ENCODE measurements at places on chromosomes 5 and 9.

GRCh38 chr9:14215614-14216013, 98.3 kb downstream of the NFIB start:
- no peak for DNase-seq

GRCh38 chr9:126475933-126476555, 137.7 kb upstream of the LMX1B start:
- DNase-seq, result no peak

DNA sequence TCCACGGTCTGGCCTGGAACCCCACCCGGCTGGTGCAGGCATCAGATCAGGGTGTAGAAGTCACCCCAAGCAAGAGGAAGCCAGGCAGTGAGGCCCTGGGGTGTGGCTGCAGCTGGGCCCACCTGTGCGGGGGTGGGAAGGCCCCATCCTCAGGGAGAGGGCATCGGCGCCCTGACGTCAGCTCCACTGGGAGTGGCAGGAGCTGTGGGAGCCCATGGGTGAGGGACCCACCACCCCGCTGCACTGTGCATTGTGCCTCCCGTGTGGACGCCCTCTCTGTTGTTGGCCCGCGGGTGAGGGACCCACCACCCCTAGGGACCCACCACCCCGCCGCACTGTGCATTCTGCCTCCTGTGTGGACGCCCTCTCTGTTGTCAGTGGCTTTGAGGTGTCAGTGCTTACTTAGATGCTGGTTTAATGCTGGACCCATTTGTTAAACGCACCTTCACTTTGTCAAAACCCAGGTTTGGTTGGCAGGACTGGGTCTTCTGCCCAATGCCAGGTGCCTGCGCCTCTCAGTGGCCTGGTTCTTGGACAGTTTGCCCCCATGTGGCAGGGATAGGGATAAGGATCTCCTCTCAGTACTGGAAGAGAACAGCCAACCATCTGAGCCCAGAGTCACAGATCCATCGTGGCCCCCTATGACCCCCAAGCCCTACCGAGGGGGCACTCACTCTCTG, 6.9 kb upstream of the EXOC3 start:
- no peak for DNase-seq

GRCh38 chr5:7437836-7438235, 41.9 kb downstream of the ADCY2 start:
- DNase-seq, result no peak

DNA sequence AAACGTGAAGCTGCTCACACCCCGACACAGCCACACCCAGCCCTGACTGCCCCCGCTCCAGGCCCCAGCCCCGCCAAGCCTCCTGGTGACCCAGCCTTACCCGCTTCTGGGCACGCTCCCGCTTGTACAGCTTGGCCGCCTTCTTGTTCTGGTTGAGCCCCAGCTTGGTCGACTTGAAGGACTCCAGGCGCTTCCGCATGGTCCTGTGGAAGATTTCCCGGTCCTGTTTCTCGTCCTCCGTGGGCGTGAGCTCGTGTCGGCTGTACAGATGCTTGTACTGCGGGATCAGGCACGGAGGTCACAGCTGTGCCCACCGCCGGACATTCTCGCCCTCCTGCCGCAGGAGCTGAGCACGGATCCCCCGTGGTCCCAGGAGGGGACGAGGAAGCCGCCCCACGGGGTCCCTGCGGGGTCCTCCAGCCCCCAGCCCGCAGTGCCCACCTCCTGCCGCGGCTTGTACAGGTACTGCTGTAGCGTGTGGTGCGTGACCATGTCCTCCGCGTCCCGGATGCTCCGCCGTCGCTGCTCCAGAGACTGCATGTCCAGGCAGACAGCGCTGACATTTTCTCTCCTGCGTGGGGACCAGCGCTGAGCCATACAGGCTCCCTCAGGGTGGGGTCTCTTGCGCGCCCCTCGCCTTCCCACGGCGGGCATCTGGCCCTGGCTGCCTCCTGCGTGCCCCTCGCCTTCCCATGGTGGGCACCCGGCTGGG, 33.3 kb downstream of the EXOC3 start:
- no peak for DNase-seq

DNA sequence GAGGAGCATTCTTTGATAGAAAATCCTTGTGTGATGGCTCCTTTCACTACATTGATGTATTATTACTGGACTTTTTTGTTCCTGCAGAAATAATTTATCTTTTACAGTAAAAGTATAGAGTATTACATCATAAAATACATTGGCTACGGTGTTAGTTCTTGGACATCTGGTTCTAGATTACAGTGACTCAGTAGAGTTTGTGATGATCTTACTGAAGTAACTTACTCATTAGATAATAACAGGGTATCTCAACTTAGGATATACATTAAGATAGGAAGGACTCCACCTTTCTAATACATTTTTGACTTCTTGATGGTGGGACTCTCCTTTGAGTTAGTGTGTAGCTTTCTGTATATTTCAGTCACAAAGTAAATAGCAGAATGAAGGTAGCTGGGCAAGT, 59.1 kb downstream of the ZNF462 start:
- DNase-seq, result no peak

GRCh38 chr5:76999451-76999850, 30.8 kb upstream of the AGGF1 start:
- no peak for DNase-seq

GRCh38 chr9:129785866-129786265, 17.1 kb upstream of the TOR1B start:
- DNase-seq, result no peak

DNA sequence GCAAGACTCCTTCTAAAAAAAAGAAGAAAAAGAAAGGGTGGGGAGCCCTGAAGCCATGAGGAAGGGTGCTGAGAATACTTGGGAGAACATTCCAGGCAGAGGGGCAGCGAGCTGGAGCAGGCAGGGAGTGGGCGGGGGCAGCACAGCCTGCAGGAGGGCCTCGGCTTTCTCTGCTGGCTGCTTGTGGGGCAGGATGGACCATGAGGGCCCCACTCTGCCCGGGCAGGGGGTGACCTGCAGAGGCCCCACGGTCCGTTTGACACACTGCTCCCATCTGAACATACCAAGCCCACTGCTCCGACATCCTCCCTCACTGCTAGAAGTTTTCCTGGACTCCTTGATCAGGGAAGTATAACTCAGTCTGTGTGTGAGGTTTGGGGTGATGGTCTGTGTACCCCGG, 11.7 kb upstream of the NUP214 start:
- no peak for DNase-seq

DNA sequence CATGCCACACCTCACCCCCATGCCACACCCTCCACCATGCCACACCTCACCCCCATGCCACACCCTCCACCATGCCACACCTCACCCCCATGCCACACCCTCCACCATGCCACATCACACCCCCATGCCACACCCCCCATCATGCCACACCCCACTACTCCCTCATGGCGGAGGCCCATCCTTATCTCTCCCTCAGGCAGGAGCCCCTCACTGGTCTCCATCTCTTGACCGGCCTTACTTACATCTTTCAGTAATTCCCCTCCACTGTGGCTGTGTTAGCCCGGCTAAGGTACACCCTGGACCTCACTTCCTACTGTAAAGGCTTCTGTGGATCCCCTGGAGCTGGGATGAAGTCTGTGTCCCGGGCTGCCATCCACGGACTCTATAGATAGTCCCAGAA, 102.0 kb downstream of the OLFM1 start:
- DNase-seq, result no peak

DNA sequence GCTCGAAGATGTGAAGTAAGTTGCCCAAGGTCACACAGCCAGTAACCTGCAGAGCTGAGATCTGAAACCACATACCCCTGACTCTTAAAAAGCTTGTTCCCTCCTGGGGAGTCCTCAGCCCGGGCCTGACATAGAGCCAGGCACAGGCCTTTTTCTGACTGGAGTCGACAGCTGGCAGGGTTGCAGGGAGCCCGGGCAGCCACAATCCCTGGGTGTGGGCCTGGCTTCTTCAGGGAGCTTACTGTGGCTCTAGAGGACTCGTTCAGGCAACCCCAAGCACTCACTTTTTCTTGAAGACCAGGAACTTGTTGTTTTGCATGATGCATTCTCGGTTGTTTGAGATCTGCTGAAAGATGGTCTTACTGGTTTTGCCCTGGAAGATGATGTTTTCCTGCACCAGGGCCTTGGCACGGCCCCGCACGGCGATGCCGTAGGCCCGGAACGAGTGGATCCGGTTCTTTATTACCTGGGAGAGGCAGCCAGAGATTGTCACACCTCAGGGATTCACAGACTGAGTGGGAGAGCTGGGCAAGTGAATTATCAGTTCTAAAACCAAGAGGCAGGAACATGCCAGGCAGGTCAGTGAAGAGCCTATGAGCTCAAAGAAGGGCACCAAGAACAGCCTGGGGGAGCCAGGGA, 30.0 kb downstream of the POLR1E start:
- no peak for DNase-seq

DNA sequence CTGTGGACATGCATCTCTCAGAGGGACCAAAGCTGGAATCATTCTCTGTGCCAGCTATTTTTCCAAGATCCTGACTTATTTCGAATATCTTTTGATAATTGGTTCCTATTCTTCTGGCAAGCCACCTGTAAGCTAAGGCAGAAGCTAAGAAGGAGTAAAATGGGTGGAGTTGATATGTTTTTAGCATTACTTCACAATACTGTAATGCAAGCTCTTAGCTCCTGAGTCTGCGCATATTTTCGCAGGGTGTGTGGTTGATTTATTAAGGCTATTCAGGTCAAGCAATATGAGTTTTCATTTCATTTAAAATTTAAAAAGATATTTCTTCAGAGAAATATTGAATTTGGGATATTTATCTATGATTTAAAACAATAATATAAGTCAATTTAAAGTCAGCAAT, 158.5 kb upstream of the ADAMTS16 start:
- DNase-seq, result no peak

DNA sequence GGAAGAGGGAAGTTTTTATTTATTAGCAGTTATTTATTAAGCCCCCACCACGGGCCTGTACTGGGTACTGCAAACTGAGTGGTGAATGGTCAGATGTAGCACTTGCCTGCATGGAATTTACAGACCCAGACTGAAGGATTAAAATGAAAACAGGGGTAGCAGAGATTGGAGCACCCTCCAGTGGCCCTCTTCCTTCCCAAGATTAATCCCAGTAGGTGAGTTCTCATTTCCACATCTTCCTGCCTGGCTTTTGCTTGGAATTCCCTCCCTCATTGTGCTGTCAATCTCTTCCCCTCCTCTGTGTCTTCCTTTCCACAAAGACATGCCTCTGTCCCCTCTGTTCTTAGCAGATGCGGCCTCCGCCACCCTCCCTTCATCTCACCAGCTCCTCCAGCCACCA, 39.2 kb downstream of the MVB12B start:
- no peak for DNase-seq

- DNase-seq, result no peak
Measured at GRCh38 chr5:6501701-6502100, 53.0 kb downstream of the UBE2QL1 start.

- DNase-seq, result no peak
Measured at GRCh38 chr5:154782812-154783592, 27.8 kb downstream of the LARP1 start.

- no peak for DNase-seq
Measured at GRCh38 chr9:130041648-130042405, 1.2 kb downstream of the FNBP1 start.

- no peak for DNase-seq
Measured at GRCh38 chr9:95341293-95341962, 23.9 kb upstream of the FANCC start.

DNA sequence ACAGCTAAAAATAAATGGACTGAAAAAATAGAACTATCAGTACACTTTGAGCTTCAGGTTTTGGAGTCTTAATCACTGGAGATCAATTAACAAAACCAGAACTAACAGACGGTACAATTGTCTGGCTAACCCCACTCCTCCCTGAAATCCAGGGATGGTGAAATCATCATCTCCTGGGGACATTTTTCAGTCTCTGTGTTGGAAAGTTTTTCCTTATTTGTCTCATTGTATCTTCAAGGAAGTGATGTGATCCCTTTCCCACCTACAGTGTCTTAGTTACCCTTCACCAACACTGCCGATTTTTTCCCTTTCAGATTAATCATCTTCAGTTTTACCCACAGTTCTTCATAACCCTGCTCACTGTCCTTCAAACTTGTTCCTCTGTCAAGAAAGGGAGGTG, 81.9 kb downstream of the MAP1B start:
- no peak for DNase-seq

DNA sequence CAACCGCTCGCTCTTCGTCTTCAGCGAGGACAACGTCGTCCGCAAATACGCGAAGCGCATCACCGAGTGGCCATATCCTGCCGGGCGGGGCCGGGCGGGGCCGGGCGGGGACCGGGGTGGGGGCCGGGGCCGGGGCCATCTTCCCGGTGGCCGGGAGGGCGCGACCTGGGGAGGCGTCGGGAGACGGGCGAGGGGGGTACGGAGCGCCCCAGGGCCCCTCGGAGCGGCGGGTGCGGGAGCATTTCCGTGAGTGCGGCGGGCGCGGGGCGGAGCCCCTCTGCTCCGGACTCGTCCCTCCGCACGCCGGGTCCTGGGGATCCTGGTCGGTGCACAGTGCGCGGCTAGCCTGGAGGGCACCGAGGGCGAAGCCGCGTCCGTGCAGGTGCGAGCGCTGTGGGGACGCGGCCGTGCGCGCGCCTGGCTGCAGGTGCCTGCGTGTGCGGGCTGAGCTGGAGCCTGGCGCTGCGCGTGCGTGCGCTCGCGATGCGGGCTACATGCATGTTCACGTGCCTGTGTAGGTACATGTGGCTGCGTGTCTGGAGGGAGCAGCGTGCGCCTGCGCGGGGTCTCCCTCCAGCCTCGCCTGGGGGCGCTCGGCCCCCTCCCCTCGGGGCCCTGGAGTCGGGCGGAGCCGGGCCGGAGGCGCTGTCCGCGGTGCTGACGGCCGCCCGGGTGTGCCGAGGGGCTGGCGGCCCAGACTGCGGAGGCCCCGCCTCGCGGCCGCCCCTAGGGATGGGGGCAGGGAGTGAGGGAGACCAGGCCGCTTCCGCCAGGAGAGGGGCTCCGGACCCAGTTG, 762 bp downstream of the CACNA1B start:
- DNase-seq, result no peak

DNA sequence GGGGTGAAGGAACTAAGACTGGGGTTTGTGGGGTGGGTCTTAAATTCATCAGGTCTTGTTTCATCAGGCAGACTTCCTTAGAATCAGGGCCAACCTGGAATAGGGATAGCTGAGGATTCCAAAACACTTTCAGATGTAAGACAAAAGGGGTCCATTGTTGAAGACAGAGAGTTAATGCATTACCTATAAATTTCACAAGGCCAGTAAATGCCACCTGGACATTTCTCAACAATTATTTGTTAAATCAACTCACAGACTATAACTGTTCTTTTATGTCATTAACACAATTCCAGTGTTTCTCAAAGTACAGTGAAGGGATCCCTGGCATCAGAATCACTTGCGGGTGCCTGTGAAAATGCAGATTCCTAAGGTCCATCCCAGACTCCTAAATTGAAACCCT, 2.8 kb downstream of the MARCHF3 start:
- DNase-seq, result no peak

- no peak for DNase-seq
Measured at GRCh38 chr5:14513266-14513665, 68.3 kb upstream of the OTULINL start.

Measured in NCI-H2081 treated with DMSO at 0.1 percent for 48 hours (cell line).